ENCODE measurements at places on chromosomes 5 and 9.

GRCh38 chr9:135254176-135255032 is 166.9 kb downstream of the OLFM1 start:
- DNase-seq, result no peak

GRCh38 chr9:113988385-113989016 is 89.6 kb downstream of the AMBP start:
- no peak for DNase-seq

DNA sequence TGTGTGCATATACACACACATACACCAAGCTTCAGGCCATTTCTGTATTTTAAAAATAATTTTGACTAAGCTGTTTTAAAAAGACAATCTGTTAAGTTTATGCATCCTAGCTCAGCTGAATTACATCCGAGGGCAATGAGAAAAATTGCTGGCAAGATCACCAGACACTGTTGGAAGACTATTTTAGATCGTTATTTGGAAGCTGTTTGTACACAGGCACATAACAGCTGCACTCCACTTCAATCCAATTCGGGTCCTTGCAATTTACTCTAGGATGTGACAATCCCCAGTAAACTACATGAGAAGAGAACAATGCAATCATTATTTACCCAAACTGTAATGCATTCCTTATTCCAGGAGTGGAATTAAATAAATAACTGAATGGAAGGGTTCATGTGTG is 79.3 kb upstream of the RASA1 start:
- no peak for DNase-seq

DNA sequence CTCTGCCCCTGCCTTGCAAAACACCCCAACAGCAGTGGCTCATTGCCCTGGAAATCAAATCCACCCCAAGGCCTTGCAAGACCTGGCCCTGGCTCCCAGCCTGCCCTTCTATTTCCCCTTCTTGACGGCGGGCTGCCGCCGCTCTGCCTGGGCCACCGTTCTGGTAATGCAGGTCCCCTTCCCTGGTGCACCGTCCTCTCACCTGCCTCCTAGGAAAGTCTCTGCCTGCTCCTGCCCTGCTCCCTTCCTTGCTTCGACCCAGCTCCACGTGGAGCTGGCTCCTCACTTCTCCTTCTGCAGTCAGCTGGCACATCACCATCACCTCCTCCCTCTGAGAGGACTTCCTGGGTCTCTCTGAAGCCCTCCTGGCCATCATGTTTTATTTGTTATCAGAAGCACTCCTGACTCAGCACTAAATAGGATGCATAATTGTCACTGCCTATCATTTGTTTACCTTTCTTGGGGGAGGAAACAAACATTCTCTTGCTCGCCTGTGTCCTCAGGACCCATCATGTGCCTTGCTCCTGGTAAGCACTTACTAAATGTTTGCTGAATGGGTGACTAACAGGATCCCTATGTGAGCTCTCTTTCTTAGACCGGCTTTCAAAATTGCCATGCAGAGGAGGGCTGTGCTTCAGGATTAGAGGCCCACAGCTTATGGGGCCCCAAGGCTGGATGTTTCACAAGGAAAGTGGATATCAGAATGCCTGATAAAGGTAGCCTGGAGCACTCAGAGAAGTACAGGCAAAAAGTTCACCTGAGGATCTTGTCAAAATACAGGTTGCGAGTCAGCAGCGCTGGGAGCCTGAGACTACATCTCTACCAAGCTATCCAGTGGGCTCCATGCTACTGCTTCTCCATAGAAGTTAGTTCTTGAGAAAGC is 19.6 kb upstream of the C5orf47 start:
- peak; percentile 48 for DNase-seq

- no peak for DNase-seq
Observed at GRCh38 chr9:26685818-26686217, 206.8 kb downstream of the CAAP1 start.

DNA sequence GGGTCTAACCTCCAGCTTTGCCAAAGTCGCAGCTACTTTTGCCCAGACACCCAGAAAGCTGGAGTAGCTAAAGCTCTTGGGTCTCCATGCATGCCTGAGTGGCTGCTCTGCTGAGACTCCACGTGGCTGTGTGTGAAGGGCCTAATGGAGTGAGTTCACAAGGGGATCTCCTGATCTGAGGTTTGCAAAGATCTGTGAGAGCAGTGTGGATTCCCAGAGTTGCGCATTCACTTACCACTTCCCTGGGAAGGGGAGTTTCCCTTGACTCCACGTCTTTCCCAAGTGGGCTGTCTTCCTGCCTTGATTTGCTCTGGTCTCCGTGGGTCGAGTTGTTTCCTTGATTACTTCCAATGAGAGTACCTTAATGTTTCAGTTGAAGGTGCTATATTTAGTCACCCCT is 17.6 kb upstream of the CDKN2B start:
- no peak for DNase-seq

DNA sequence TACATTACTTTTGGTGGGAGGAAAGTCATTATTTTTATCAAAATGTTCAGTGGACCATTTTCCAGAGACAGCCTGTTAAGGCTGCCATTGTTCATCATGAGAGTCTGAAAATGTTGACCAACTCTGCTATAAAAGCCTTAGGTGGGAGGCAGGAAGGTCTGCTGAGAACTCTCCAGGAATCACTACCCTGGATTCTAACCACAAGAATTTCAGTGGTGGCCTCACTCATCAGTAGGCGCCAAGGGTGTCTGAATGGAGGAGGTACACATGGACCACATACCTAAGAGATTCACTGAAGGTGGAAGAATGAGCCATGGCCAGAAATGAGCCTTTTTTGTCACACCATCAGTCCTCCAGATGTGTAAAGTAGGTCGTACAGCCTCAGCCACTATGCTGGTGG is 21.0 kb upstream of the TLX3 start:
- no peak for DNase-seq

DNA sequence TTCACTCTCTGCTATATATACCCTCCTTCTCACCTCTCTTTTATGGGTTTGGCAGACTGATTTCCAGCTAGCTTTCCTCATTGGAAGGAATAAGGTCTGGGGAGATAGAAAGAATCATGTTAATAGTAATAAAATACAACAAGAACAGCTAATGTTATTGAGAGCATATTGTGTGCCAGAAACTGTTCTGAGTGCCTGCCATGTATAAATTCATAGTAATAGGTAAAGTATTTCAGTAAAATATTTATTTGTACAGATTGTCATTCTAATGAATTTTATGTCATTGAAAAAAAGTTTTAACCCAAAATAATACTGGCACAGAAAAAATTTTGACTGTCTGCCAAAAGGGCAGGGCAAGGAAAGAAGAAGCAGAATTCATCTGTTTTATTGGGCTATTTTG is 834.9 kb upstream of the ZNF608 start:
- no peak for DNase-seq

- DNase-seq, result peak; percentile 95
Observed at GRCh38 chr9:19048966-19049916, at the start of gene RRAGA. RRAGA (plus strand) TSS chr9:19049427; CDS start chr9:19049660, 233 bp downstream.

GRCh38 chr5:54159153-54159892 is 151.1 kb downstream of the ARL15 start:
- DNase-seq, result peak; percentile 10

- peak; percentile 59 for DNase-seq
Observed at GRCh38 chr9:3863111-3863528, 337.3 kb upstream of the RFX3 start.

GRCh38 chr5:92801911-92802310 is 779.1 kb downstream of the NR2F1-AS1 start:
- no peak for DNase-seq

DNA sequence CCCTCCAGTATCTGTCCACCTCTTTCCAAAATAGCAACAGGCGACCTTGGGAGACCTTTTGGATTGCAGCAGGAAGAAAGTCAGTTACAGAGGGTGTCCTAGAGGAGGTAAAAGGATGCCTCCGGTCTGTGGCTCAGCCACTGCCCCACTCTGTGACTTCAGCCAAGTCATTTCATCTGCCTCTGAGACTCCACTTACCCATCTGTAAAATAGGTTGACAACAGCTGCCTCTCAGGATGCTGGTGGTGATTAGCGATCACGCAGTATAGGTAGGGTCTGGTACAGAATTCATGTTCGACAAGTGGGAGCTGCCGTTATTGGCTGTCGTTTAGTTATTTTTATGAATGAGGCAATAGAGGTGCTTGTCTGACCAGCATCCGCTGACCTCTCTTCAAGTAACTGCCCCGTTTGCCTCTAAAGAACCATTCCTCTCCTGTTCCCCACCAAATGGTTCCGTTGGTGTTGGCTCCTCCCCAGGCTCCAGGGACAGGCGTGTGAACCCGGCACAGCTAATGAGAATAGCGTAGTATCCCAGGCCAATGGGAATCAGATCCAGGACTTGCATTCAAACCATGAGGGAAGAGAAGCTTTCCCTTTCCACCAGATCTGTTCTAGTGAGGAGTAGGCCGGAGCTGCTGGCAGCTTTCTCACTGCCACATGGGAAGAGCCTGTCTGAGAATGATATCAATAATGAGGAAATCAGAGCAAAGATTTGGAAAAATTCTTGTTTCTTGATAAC is 64.1 kb downstream of the SMIM23 start:
- no peak for DNase-seq

GRCh38 chr5:73691302-73692080 is 65.5 kb downstream of the ARHGEF28 start:
- no peak for DNase-seq

GRCh38 chr5:82560561-82560960 is 282.4 kb upstream of the RPS23 start:
- DNase-seq, result no peak

GRCh38 chr9:114166103-114166470 is 10.8 kb downstream of the COL27A1 start:
- no peak for DNase-seq

GRCh38 chr9:121813519-121814210 is 162.2 kb downstream of the DAB2IP start:
- DNase-seq, result no peak
